ENCODE measurements at places on chromosomes 2 and 18.

GRCh38 chr18:48417985-48418384 is 8.8 kb upstream of the ZBTB7C start:
- no peak for DNase-seq

DNA sequence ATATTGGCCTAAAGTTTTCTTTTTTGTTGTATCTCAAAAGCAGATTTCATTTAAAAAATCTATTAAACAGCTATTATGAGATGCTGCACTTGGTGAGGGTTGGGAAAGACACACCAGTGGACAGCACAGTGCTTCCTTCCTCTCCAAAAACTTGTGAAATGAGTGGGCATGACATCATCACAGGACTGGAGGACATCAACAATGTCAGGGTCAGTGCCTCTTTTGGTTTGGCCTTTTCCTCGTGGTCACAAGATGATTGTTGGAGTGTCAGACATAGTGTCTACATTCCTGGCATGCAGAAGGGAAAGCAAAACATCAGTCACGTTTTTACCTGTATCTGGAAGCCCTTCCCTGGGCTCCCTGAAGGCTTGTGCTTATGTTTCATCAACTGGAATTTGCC is 49.6 kb downstream of the IL1R2 start:
- DNase-seq = no peak

DNA sequence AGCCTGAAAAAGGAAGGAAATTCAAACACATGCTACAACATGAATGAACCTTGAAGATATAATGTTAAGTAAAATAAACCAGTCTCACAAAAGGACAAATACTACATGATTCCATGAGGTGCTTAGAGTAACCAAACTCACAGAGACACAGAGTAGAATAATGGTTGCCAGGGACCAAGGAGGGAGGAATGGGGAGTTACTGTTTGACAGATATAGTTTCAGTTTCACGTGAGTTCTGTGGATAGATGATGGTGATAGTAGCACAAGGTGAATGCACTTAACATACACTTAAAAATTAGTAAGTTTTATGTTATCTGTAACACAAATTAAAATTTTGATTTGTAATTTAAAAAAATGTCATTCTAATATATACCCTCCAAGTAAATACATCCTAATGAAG is 106.9 kb upstream of the ACVR1C start:
- DNase-seq = no peak

DNA sequence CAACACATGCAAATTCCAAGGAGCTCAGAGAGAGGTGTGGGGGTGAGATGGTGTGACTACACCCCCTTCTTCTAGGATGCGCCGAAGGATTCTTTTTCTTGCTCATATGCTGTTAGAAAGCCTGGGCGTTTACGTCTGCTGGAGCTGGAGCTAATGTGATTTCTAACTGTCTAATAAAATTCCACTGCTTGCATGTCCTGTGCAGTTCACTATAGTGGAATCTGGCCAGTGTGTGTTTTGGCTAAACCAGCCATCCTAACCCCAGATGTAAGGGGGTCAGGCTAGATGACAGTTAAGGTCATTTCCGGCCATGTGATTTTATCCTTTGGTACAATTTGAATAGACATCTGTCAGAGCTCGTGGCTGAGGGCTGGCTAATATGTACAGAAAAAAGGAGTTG is 194.1 kb downstream of the PRKCE start:
- DNase-seq = no peak

DNA sequence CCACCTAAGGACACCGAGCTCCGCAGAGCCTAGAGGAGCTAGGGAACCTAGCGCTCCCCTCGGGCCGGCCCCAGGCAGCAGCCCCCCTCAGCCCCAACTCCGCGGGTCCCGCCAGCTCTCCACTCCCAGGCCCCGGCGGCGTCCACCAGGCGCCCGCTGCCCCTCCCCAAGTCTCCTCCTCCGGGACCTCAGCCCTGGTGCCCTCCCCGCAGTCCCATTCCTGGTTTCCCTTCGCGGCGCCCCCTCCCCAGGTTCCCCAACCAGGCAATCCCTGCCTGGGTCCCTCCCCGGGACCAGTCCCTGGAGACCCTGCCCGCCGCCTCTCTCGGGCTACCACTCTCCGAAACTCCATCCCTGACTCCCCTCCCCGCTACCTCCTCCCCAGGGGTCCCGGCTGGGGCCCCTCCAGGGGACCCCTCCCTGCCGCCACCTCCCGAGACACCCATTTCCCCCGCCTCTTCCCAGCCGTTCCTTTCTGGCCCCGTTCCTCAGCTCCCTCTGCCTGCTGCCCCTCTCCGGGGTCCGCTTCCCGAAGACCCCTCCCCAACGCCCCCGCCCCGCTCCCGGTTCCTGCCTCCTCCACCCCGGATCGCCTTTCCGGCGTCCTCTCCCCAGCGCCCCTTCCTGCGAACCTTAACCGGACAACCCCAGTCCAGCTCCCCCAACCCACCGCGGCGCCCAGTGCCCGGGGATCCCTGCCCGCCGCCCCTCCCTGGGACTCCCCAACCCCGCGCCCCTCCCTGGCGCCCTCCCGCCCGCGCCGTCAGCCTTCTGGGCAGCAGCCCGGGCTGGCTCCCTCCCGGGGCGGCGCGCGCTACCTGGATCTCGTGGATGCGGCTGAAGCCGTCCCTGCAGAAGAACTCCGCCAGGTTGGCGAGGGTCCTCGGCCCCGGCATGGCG is 678 bp downstream of the CYP27C1 start:
- DNase-seq = no peak

- no peak for DNase-seq
Observed at GRCh38 chr2:219274361-219274921, 4.7 kb upstream of the DNAJB2 start.

DNA sequence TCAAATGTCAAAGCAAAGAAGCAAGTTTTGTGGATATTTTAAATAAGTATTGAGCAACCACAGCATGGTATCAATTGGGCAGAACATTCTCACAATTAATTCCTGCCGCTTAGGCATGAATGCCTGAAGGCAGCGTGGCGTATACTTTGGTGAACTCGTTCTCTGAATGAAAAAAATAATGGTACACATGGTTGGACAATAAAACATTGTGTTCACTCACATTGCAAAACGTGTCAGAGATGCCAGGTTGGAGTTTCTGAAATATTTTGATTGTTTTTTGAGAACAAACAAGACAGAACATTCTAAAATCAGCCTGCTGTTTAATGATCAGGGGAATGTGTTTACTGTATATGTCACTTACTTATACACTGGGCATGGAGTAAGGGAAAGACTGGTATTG is 254.2 kb downstream of the CDH2 start:
- DNase-seq = no peak

DNA sequence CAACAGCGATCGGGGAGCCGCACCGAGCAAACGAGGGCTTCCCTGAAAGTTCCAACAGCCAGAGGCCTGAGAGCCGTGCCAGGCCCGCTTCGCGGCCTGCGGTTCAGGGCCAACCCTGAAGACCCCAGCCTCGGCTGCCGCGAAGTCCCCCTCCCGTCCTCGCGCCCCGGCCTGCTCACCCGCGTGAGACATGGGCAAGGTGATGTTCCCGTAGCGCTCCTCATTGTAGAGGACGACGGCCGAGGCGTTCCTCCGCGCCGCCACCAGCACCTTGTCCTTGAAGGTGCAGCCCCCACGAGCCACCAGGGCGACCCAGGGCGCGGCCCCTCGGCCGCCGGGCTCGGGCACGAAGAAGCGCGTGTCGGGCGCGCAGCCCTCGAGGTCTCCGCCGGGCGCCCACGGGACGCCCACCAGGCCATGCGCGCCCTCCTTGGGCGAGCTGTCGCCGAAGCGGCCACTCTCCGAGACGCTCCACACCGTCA is 510 bp downstream of the RNF149 start:
- DNase-seq = no peak

GRCh38 chr2:112339986-112340385 is 64.6 kb downstream of the ZC3H6 start:
- no peak for DNase-seq

GRCh38 chr18:39753178-39753577 is 2187.6 kb upstream of the CELF4 start:
- no peak for DNase-seq

DNA sequence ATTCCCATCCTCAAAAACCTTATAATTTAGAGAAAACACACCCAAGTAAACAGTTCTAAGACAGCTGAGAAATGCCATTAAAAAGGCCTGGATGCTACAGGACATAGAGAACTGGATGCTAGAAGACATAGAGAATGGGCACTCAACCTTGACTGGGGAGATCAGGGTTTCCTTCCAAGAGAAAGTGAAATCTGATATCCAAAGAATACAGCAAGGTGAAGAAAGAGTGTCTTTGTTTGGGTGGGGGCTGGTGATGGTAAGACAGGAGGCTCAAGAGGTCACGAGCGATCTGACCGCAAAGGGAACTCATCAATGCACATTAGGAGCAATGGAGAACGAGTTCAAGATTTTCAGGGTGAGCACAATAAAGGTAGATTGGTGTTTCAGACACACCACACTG is 31.6 kb downstream of the EPB41L3 start:
- no peak for DNase-seq

DNA sequence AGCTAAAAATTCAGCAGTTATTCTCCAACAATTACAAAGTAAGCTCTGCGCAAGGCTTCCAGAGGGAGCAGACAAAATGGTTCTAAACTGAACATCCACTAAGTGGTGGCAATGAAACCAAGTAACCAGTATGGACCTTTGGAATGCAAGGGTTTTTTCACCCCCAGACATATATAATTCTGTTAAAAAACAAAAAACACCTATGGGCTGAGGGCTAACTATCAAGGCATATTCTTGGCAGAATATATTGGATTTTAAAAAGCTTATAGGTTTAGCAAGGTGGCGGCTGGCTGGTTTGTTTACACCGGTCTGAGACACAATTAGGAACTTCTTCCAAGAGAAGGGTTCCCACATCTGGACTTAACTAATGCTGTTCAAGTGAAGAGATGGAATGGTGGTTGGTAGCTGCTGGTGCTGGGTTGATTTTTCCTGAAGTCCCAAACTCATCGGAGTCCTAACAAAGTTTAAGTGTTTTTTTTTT is 2.8 kb downstream of the ZFP36L2 start:
- no peak for DNase-seq

- no peak for DNase-seq
Observed at GRCh38 chr2:28360718-28361293, 31.9 kb upstream of the FOSL2 start.

GRCh38 chr18:58046794-58047555 is 2.9 kb downstream of the NEDD4L start:
- DNase-seq = no peak

DNA sequence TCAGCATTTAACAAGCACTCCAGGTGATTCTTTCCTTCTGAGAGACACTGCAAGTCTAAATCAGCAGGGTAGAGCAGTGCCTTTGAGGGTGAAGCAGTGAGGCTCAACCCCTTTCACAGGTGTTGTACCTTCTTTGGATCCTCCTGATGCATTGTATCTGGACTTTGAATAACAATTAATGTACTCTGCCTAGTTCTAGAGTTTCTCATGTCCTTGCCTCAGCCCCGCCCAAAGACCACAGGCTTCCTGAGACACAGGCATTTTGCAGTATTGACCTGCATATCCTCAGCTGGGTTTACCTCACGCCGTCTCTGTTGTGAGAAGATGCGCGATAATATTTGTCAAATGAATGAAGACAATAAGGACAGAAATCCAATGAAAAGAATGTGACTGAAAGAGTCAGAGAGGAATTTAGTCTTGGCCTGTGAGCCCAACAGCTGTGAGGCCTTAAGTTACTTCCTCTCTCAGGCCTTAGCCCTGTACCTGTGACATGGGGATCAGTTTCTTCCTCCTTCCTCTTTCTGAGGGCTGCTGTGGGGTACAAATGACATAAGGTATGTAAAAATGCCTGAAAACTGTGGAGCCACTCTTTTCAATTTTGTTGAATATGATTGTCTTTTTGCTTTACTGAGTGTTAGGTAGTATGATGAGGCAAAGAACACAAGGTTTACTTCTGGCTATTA is 43.7 kb downstream of the WIPF1 start:
- no peak for DNase-seq

DNA sequence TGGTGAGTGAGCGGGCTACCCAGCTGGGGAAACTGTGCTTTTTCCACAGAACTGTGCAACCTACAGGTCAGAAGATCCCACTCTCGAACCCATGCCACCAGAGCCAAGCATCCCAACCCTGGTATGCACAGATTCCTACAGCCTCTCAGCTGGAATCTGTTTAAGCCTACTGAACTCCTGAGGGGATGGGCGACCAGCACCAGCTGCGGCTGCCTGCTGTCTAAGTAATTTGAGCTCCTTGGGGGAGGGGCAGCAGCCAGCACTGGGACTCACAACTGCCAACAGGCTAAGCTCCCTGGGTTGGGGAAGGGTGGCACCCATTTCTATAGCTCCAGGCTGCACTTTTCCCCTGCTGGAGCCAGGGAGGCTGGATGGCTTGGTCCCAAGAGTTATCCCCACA is 11.8 kb downstream of the CYP27C1 start:
- DNase-seq = no peak

DNA sequence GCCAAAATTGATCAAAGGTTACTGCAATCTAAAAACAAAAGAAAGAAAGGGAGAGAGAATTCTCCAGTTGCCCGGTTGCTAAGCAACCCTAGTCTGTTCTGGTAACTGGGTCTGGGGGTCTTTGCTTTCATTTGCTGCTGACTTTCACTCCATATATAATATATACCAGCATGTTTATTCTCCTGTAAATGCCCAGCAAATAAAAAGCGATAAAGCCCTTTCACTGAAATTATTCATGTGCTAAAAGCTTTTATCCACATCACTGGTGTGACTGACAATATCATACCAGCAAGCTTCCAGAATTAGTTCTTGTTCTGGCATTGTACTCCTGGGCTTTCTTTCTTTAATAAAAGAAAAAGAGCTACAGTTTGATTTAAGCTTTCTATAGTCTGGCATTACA is 75.5 kb upstream of the ST8SIA3 start:
- no peak for DNase-seq

DNA sequence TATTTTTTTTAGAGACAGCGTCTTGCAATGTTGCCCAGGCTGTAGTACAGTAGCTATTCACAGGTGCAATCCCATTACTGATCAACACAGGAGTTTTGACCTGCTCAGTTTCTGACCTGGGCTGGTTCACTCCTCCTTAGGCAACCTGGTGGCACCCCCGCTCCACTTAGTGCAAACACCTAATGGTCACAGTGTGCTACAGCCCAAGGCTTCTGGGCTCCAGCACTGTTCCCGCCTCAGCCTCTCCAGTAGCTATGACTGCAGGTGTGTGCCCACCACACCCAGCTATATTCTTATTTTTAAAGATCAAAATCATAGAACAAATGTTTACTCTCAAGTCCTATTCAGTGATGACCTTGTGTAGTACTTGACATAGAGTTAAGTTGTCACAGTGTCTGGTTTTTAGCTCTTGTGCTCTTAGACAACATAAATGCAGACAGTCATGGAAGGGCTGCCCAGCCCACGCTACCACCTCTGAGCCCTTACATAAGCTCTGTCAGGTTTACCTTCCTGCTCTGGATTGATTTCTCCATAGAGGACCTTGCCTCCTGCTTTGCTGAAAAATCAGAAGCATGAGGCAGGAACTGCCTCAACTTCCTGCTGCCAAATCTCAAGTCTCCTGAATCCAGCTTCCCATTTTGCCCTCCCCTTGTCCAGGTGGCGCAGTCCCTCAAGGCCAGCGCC is 82.2 kb upstream of the SLC1A4 start:
- DNase-seq = no peak

DNA sequence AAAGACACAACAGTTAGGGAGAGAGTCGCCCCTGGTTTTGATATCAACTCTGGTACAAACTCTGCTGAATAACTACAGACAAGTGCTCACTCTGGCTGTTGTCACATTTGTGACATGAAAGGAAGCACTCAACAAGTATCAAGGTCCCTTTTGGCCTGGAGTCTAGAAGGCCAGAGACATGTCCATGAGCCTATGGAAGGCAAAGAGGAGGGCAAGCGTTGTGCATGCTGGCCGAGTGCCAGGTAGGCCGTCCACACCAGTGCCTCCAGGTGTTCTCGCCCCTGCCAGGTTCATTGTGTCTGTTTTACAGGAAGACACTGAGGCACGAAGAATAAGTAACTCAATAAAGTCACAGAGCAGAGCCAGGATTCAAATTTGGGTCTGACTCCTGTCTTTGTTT is 21.1 kb downstream of the ILKAP start:
- no peak for DNase-seq
